ENCODE measurements at places on chromosomes 4 and X. TPM values are rescaled to one million over a fixed set of nuclear protein-coding genes. Genes with fewer than 3 reads are reported as not detected.
A peak's percentile ranks its signal among the peaks of the same experiment; 100 is the strongest.

GRCh38 chr4:139916041-139916440, 237.9 kb downstream of the MAML3 start:
- no peak for DNase-seq

DNA sequence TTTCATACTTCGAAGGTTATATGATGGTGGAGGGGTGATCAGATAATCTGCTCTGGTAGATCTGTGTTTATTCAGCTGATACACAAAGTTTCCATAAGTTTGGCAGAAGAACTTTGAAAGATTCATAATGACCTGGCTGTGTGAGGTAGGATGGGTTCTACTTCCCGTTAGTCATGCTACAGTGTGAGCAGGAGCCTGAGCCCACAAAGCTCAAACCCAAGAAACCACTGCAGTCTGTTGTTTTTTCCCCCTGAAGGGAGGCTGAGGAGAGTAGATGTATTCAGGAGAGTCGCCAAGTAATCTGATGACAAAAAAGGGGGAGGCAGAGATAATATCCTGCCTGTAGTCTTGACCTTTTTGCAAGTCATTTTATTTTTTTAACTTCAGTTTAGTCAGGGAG, 52.8 kb upstream of the PPP3CA start:
- DNase-seq: peak; percentile 12

- DNase-seq: no peak
These were observed 195.8 kb downstream of the PDGFC start for GRCh38 chr4:156775813-156776212.

- DNase-seq: no peak
These were observed 339.8 kb downstream of the BCOR start for GRCh38 chrX:39757971-39758370.

GRCh38 chr4:16705341-16705740, 193.1 kb downstream of the LDB2 start:
- DNase-seq: no peak

DNA sequence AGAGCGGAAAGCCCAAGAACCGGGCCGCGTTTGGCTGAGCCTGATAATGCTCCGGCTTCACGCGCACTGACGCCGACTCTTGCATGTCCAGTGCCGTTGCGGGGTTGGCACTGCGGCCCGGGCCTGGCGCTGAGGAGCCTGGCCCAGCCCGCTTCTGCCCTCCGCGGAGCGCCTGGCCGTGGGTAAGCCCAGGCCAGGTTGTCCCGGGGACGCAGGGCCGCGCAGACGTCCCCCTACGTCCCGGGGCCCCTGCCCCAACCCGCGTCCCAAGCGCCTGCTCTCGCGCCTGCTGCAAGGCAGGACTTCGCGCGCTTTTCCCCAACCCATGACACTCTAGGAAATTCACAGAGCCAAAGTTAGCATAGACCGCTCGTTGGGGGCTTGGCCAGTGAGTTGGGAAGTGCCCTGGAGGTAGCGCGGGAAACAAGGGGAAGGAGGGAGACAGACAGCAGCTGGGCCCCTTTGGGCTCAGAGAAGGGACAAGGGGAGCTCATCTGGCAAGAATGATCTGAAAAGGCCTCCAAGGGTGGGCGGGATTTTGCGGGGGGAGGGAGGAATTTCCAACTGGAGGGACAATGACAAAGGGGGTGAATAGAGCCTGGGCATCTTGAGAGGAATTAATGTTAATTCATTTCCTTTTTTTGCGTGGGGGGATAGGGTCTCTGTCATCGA, 665 bp upstream of the LRPAP1 start:
- no peak for DNase-seq

Gene ETDA
- total RNA-seq: not detected

Gene H2BW2
- total RNA-seq: not detected

DNA sequence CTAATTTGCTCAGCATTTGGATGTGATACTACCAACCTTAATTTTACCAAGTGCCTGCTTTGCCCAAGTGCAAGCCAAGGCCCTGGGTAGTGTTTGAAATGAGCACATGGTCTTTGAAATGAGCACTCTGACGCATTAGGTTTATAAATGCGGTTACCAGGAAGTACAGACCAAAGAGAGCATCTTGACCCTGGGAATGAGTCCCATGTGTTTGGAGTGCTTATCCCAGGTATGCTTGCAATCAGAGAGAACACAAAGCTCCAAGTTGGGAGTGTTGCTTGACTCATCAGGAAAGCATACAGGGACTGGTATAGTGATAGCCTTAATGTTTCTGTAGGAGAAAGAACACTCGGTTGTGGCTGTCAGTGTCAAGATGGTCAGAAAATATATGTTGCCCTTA, 203.6 kb upstream of the MAMLD1 start:
- no peak for DNase-seq

- no peak for DNase-seq
These were observed 219.8 kb downstream of the ZNF674 start for GRCh38 chrX:46325312-46325877.

DNA sequence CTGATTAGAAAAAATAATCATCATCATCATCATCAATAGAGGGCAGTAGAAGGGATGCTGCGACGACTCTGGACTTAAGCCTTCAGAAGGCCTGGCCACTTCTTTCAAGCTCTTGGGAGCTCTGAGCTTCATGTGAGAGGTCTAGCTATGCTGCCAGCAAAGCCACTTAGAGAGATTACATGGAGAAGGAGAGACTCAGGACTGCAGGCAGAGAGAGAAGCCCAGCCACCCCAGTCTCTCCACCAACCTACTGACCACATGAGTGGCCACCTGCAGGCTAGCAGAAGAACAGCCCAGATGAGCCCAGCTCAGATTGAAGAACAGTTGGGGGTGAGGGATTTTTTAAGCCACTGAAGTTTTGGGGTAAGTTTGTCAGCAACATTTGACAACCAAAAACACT, 17.1 kb upstream of the TMEM150C start:
- no peak for DNase-seq

Measured in activated T-helper 1 cell treated with anti-CD3 and anti-CD28 coated beads, Interleukin-12 subunit alpha, Interleukin-12 subunit beta, Interleukin-2, Interleukin-4 antibody, amounts not matched to agents 30 ng/mL and 10 ng/mL and 1 ng/mL, durations not matched to agents 14 hours and 24 hours and 36 hours (primary cell).